ENCODE measurements at places on chromosomes 1 and 21.

- no peak for DNase-seq
Measured at GRCh38 chr1:145701306-145701862, 5.8 kb downstream of the PDZK1 start.

DNA sequence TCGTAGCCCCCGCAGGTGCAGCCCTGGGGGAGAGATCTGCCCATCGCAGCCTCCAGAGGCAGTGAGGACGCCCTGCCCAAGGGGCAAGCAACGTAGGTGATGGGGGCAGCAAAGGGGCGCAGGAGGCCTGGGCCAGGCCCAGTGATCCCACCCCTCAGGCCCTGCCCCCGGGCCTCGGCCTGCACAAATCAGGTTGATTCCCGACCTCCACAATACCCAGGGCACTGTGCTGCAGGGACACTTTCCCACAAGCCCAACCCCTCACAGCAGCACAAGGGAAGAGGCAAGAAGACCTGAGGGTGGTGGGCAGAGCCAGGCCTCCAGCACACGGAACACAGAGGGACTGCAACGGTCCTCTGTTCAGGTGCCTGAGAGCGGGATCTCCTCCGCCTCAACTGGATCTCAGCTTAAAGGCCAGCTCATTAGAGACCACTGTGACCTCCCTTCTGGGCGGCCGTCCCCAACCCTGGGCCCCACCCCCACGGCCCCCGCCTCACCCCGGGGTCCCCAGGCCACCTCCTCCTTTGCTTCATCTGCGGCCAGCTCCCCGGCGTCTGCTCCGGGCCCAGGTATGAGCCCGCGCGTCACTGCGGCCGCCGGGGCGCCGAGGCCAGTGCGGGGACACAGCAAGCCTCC is 812 bp upstream of the ARF1 start:
- no peak for DNase-seq

DNA sequence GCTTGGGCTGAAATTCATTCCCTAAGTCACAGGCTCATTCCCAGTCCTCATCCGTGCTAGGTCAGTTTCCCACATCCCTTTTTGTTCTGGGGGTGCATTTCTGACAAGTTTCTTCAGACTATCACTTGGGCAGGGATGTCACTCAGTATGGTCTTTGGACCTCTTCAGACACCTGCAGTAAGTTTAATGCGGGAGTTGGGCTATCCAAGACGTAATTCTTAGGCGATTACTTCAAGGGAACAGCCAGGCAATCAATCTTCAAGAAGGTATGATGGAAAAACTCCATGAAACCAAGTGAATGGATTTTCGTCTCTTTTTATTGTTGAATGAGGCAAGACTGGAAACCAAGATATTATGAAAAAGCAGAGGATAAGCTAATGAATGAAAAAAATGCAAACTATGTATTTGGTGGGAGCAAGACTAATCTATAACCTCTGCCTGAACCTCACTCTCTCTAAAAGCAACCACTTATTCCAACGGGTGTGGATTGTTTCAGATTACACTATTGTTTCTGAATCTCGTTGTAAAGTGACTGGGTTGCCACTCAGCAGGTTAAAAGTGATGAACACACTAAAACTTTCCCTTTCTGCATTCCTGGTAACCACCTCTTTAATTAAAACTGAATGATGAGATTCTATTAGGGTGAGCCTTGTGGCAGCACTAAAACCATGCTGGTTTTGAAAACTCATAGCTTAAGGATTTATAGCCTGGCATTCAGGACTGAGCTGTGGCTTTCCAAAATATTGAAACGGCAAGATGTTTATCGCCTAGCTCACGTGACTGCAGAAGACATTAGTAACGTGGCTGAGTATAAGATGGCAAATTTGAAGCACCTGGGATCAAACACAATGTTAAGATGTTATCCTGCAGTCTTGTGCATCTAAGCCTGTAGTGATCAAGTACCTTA is 1.1 kb downstream of the RASAL2 start:
- no peak for DNase-seq

DNA sequence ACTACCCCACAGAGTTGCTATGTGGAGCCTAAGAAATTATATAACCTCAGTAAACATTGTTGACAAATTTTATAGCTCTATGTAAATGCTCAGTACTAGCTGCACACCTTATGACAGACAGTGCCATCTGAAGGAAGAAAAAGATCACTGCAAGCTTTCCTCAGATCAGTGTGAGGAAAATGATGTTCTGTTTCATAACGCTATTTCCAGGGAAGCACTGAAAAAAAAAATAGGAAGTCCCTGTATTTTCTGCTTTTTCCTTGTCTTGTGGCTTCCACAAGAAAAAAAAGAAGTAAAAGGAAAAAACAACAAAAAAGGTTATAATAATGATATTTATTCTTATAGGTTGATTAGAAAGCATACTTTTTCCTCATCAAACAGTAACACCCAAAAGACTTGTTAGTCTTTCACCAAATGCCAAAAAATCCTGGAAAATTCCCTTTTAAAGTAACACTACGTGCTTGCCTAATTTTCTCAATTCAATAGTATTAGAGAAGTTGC is 23.2 kb downstream of the LYST start:
- DNase-seq = no peak

DNA sequence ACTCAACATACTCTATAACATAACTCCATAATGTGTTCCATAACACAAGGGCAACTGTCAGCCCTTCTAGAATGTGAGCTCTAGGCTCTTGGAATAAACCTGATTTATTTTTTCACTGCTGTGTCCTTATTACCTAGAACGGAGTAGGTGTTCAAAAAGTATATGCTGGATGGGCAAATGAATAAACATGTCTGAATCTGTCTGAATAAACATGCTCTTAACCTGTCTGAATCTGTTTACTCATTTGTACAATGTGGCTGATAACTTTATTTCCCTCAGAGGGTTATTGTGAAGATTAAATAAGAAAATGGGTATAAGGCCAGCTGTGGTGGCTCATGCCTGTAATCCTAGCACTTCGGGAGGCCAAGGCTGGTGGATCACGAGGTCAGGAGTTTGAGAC is 42.3 kb downstream of the AZIN2 start:
- no peak for DNase-seq

- DNase-seq = no peak
Measured at GRCh38 chr1:89640440-89640839, 7.5 kb downstream of the LRRC8C start.

GRCh38 chr1:203402629-203403337 is 51.9 kb upstream of the FMOD start:
- no peak for DNase-seq

DNA sequence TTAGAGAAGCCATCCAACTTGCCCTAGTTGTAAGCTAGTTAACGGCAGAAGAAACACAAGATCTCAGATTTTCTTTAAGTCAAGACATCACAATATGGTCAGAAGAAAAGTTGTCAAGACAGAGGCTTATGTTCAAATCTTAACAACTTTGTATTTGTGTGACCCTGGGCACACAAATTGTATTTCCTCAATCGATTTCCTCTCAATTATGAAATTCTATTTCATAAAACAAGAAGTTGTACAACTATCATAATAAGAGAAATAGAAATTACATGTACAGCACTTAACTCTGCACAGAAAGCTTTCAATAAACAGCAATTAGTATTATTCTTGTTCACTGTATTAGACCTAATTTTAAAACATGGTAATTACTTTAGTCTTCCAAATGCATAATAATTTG is 62.9 kb upstream of the SDC3 start:
- no peak for DNase-seq

DNA sequence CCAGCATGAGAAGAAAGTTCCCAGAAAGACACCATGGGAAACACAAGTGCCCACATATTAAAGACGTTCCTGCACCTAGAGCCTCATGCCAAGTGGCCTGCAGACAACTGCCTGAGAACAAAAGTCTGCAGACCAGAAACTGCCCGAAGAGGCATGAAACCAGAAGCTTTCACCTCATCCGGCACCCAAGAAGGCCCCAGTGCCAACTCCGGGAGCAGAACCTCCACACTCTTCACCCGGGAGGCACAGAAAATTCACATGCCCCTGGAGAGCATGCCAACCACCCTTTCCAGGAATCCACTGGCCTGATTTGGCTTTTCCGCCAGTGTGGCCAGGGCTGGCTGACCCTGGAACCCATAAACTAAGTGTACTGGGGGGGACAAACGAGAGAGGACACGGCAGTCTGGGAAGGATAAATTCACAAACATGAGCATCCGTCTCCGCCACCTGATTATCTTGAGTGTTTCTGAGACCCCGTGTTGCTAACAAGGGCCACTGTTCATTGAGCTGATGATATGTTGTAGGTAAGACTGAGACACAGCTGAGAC is 6.8 kb downstream of the TFF2 start:
- DNase-seq = no peak

- no peak for DNase-seq
Measured at GRCh38 chr21:35476621-35477395, 427.7 kb upstream of the RUNX1 start.

DNA sequence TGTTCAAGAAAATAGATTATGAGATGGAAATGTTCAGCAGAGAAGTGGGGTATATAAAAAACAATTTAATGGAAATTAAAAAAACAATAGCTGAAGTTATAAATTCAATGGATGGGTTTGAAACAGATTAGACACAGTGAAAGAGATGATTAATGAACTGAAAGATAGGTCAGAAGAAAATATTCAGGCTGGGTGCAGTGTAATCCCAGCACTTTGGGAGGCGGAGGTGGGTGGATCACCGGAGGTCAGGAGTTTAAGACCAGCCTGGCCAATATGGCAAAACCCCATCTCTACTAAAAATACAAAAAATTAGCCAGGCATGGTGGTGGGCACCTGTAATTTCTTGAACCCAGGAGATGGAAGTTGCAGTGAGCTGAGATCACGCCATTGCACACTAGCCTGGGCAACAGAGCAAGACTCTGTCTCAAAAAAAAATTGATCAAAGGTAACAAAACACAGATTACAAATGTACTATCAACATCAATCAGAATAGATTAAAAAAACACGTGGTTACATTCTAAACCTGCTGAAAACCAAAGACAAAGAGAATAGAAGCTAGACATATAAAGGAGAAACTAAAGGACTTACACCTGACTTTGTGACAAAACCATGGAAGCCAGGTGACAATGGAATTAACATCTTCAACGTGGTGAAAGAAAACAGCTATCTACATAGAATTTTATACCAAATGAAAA is 4.8 kb upstream of the SUMO3 start:
- DNase-seq = no peak

DNA sequence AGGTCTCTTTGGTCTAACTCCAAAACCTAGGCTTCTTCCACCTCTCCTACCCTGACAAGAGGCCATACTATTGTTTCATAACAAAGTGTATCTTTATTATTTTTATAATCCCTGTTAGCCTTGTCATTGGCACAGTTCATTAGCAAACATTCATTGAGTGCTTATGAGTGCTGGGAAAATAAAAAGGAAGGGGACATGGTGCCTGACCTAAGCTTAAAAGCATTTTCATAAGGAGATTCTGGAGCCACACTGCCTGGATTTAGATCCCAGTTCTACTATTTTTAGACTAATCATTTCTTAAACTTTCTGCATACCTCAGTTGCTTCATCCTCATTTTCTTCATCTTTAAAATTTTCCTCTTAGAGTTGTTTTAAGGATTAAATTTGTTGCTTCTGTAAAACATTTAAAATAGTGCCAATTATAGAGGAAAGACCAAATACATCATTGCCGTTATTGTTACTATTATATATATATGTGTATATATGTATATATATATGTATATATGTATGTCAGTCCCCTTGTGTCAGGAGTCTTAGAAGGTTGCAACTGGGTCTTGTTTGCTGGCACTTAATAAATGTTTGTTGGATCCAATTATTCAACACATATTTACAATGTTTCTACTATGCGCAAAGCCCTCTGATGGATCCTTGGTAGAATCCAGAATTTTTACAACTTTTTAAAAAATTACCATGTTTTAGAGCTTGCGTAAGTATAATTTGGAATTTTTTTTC is 250.9 kb upstream of the SGIP1 start:
- no peak for DNase-seq

DNA sequence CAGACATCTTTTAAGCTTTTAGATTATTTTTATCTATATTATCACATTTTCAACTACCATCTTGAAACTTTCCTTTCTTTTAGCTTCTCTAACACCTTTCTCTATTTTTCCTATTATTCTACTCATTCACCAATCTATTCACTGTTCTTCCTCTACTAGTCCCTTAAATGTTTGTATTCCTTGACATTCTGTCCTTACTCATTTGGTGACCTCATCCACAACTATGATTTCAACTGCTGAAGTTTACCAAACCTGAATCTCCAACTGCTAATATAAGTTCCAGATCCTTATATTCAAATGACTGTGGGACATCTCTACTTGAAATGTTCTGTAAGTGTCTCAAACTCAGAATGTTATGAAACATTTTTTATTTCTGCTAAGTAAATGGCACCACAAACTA is 49.2 kb downstream of the TUT4 start:
- no peak for DNase-seq

GRCh38 chr1:69967245-69967766 is 238.1 kb downstream of the LRRC40 start:
- DNase-seq = no peak

DNA sequence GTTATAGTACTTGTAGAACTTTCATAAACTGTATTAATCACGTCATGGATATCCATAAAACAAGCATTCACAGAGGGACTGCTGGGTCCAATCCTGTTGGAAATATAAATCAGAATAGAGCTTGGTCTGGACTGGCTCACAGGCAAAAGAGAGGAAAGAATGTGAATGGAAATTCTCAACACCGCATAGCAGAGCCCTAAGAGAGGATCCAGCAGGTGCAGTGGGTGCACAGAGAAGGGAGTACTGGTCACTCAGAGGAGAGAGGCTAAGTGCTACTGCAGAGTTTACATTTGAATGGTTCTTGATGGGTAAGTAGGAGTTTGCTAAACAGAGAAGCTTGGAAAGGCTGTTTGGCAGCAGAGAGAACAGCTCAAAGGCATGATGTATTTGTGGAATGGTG is 231.7 kb downstream of the PAPPA2 start:
- DNase-seq = no peak

DNA sequence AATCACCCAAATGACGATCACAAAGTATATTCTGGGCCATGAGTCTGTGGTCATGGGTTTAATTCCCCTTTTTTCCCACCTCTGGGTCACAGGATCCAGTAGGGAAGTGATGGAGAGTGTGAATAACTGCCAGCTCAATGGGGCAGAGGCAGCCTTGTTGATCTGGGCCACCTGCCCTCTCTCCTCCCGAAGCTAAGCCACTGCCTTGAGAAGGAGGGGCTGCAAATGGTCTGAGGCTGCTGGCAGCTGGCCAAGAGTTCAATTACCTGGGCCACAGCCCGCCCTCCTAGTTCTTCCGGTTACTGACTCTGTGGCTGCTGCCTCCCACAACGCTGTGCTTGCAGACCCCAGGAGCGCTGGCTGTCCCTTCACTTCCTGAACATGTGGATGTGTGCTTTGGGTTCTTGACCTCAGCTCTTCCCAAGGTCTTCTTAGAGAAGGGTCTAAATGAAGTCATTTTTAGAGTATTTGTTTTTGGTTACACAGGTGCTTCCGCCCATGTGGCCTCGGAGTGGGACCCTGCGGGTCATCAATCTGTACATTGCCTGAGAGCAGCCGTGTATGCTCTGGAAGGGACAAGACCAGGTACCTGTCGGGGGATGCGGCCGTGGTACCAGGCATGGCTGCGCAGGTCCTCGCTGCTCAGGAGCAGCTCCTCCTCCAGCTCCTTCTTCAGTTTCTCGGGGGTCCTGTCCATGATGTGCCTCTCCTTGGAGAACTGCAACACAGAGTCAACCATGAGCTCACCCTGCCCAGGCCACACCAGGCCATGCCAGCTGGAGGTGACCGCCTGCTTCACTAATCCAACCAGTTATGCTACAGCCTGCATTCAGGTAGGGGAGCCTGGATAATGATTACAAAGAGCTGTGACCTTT is 89.7 kb downstream of the BCAR3 start:
- DNase-seq = no peak

- no peak for DNase-seq
Measured at GRCh38 chr21:44884097-44884496, 10.6 kb upstream of the PTTG1IP start.

All from stimulated activated CD8-positive, alpha-beta memory T cell treated with anti-CD3 and anti-CD28 coated beads, Interleukin-4, amount 100 ng/mL, for 24 hours (primary cell).